ENCODE measurements at places on chromosomes 5 and 9.

- DNase-seq: no peak
These were observed 263.5 kb downstream of the NTRK2 start for GRCh38 chr9:84932915-84933527.

DNA sequence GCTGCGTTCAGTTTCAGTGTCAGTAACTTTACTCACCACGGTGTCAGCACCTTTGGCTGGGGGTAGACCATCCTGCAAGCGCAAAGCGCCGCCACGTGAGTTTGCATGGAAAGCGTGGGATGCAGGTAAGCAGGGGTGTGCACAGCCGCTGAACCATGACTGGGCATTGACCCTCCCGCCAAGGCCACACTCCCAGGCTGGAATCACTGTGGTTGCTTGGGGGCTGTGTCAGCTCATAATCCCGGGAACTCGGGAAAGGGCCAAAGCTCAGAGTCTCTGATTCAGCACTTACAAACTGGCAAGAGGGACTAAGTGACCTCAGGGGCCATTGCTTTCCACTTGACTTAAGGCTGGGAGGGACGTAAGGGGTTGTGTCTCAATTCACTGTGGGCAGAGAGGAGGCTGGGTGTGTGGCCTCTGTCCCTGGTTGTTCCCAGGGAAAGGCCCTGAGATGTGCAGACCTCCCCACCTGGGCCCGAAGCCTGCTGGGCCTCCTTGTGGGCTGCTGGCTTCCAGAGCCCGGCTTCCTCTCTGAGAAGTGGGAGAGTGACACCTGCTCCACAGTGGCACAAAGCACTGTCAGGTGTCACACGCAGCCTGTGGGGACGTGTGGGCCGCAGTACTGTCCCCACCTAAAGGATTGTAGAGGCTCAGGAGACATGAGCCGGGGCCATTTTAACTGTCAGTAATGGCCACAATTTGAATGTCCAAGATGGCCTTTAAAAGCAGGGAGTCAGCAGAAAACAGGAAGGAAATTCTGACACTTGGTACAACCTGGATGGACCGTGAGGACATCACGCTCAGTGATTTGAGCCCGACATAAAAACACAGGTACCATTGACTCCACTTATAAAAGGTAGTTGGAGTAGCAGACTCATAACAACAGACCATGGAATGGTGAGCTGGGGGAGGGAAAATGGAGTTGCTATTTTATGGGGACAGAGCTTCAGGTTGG, 16.7 kb downstream of the ABO start:
- DNase-seq: no peak

DNA sequence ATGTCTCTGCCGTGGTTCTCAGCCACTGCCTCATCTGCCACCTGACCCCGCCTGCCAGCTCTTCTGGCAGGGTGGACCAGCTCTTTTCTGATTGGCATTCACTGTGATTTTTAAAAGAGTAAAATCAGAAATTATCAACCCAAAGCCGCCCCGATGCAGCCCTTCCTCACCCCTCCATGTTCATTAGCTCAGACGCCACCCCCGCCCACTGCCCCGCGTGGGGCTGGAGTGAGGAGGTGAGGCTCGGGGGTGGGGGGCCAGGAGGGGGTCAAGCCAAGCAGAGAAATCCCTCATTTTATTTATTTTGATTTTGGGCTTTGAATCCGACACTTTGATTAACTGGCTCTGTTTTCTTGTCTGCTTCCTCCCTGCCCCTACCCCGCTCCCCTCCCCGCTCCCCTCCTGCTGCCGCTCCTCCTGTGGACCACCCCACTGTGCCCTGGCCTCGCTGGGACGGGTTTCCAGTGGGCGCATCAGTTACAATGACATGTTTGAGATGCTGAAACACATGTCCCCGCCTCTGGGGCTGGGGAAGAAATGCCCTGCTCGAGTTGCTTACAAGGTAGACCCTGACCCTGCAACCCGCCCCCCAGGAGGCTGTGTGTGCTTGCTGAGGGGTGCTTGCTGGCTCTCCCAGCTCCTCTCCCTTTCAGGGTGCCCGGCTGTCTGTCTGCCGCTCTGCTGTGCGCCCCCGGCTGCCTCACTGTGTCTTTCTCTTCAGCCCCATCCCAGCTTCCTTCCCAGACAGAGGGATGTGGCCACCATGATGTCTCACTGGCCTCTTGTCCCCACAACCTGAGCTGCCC, 224.9 kb downstream of the CACNA1B start:
- DNase-seq: no peak

- no peak for DNase-seq
These were observed 159.8 kb downstream of the FBN2 start for GRCh38 chr5:128378196-128378595.

DNA sequence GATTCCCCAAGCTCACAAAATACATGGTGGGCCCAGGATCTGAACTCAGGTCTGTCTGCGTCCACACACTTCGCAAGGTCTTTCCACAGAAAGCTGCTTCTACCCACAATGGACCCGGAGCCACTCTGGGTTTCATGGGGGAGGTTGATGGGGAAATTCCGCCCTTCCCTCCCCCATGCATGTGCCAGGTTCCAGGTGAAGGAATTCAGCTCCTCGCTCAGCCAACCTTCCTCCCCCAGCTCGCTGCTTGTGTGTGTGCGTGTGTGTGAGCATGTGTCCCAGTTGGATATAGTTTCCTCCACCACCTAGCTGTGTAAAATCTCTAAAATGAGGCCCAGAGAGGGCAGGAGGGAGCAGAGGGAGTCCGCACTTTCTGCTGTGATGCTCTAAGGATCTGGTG, 1.0 kb downstream of the PTGS1 start:
- no peak for DNase-seq

GRCh38 chr5:7902666-7903625, 34.0 kb downstream of the MTRR start:
- no peak for DNase-seq

DNA sequence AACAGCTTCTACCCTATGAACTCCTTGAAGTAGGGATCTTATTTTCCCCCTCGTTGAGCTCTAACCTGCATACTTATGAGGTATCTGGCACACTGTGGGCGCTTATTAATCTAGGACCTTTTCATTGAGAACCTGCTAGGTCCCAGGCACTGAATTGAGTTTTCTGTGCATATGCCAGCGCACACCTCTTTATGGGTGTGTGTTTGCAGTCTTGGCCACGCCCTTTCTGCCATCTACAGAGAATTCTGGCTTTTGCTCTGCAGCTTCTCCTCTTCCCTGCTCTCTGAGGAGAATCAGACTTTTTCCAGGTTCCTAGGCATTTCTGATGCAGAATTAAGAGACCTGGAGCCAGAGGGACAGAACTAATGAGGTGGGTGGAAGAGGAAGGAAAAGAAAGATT, 25.4 kb upstream of the SSBP2 start:
- DNase-seq: no peak

DNA sequence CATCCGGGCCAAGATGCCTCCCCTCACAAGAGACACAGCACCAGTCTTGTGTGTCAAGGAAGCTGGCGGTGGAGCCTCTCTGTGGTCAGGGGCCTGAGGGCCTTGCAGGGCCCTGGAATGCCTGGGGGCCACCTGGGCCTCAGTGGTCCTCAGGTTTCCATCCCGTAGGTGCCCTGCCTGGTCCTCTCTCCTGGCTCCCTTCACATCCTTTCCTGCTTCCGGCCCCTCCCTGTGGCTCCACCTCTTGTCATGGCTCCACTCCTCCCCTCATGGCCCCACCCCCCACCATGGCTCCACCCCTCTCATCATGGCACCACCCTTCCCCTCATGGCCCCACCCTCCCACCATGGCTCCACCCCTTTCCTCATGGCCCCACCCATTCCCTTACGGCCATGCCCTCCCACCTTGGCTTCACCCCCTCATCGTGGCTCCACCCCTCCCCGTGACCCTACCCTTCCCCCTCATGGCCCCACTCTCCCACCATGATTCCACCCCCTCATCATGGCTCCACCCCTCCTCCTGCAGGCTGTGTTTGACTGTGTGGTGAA, 175.8 kb downstream of the CACNA1B start:
- no peak for DNase-seq

- DNase-seq: no peak
These were observed 1.1 kb downstream of the VLDLR start for GRCh38 chr9:2622461-2623287.

DNA sequence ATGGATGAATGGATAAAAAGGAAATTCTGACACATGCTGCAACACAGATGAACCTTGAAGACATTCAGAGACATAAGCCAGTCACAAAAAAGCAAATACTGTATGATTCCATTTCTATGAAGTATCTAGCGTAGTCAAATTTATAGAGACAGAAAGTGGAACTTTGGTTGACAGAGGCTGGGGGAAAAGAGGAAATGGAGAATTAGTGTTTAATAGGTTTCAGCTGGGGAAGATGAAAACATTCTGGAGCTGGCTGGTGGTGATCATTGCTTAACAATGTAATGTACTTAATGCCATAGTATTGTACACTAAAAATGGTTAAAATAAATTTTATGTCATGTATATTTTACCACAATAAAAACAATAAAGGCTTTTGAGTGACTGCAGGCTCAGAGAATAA, 24.2 kb downstream of the PPIC start:
- no peak for DNase-seq

- no peak for DNase-seq
These were observed 48.2 kb downstream of the TGFBI start for GRCh38 chr5:136076881-136077445.

DNA sequence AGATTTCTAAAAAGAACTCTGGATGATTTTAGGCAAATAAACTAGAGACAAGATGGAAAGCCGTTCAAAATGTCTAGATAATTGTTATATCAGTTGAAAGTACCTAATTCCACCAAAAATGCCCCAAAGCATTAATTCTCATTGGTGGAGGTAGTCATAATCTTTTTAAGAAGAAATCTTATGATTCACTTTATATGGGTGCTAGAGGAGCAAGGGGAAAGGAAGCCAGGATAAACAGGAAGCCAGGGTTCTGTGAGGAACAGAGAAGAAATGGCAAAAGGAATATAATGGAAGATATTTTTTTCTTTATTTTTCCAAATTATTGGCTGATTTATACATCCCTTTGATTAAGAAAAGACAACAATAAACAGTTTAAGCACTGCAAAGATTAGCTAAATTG, 7.8 kb downstream of the YIPF5 start:
- no peak for DNase-seq

DNA sequence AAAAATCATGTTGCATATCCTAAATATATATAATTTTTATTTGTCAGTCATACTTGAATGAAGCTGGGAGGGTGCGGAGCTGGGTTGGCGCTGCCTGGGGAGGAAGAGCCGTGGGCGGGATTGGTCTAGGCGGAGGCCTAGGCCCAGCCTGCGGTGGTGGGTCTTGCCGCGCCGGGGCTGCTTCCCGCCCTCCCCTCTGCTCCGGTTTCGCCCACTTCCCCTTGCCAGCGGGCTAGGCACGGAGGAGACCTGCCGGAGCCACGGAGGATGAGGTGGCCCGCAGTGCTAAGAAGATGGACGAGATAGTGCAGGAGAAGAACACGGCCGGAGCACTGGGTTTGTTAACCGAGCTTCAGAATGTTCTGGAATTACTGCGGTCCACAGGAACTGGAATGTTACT, 54.0 kb upstream of the IGFBPL1 start:
- no peak for DNase-seq

Measured in T-cell (primary cell).